Activated T-helper 1 cell treated with anti-CD3 and anti-CD28 coated beads, Interleukin-12 subunit alpha, Interleukin-12 subunit beta, Interleukin-2, Interleukin-4 antibody, amounts not matched to agents 30 ng/mL and 10 ng/mL and 1 ng/mL, durations not matched to agents 14 hours and 24 hours and 36 hours (primary cell): ENCODE measurements at places on chromosomes 5 and 9. TPM values are rescaled to one million over a fixed set of nuclear protein-coding genes. Genes with fewer than 3 reads are reported as not detected.

GRCh38 chr9:134416385-134417015, 90.2 kb downstream of the RXRA start:
- no peak overlapping the region for H3K4me3 ChIP-seq
- no peak for DNase-seq
- H3K36me3 ChIP-seq = no peaks in the 10 kb centered on the region
- H3K4me1 ChIP-seq = no peaks in the 10 kb centered on the region

- no peak for DNase-seq
- no peak overlapping the region for H3K4me3 ChIP-seq
- no peak overlapping the region for H3K27ac ChIP-seq
- H3K4me1 ChIP-seq = no peaks in the 10 kb centered on the region
- H3K36me3 ChIP-seq = no peaks in the 10 kb centered on the region
These were observed 588.0 kb downstream of the PRELID2 start for GRCh38 chr5:145246961-145247744.

Gene SRD5A1
- 13.8 and 14.0 TPM in 2 replicates for total RNA-seq

DNA sequence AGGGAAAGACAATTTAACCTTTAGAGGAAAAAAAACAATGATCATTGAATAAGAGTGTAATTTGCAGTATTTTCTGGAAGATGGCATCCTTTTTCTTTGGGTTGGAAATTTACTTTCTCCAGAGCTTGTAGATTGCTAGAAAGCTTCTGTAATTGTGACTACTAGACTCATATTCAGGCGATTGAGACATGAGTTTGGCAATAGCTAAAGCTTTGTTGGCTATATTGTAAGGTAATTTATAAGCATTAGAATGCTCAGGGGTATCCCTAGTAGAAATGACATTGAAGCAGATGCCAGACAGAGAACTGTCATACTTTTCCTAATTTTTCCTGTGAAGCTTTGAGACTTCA, 115.3 kb downstream of the UNC13B start:
- H3K27me3 ChIP-seq = peaks cover 4% of the 10 kb centered on the region
- DNase-seq = no peak
- no peak overlapping the region for H3K27ac ChIP-seq
- no peaks in the 10 kb centered on the region for H3K36me3 ChIP-seq
- H3K4me1 ChIP-seq = peaks cover 6% of the 10 kb centered on the region
- H3K4me3 ChIP-seq = no peak overlapping the region

- H3K36me3 ChIP-seq = no peaks in the 10 kb centered on the region
- peaks cover 15% of the 10 kb centered on the region for H3K4me1 ChIP-seq
- no peak overlapping the region for H3K4me3 ChIP-seq
- DNase-seq = no peak
These were observed 285.5 kb upstream of the MAP3K1 start for GRCh38 chr5:56529666-56530430.

Gene GABRA1
- not detected in 2 replicates for total RNA-seq
